ENCODE measurements at places on chromosomes 6 and 20.

- DNase-seq: no peak
Observed at GRCh38 chr20:49635166-49635565, 67.2 kb upstream of the PTGIS start.

GRCh38 chr20:23622839-23623343, 14.9 kb downstream of the CST3 start:
- DNase-seq: no peak

- no peak for DNase-seq
Observed at GRCh38 chr6:156617941-156618340, 159.2 kb upstream of the ARID1B start.

DNA sequence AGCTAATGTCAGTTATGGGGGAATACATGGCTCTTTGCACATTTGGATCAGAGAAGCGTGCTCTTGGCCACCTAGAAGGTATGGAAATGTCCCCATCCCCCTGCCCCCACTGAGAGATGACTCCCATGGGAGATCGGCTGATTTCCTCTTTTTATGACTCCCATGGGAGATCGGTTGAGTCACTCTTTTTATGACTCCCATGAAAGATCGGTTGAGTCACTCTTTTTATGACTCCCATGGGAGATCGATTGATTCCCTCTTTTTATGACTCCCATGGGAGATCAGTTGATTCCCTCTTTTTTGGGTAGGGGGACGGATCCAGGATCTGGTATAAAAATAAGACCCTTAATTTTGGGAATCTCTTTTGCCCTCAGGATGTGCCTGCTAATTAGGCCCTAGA, 10.3 kb upstream of the TAAR9 start:
- DNase-seq: no peak

DNA sequence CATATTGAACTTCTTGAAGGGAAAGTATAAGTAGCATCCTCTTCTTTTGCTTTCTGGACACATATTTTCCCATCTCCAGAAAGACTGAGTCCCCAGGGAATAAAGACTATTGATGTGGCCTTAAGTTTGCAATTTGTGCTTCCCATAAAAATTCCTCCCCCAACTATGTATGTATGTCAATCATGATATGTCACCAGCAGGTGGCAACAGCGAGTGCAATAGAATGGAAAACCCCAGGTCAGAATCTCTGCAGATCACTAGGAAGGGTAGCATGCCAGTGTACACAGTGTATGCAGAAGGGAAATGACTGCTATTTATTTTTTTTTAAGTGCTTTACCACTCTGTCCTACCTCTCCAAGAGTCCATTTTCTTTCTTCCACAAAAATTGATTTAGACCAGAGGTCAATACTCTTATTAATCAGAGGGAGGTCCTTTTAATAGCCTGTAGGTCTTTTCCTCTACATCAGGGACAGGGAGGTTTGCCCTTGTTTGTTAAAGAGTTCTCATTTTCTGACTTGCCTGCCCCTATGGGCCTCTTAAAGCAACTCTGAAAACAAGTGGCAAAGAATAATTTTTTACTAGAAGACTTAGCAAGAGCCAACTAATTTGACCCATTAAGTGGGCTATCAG, 61.4 kb downstream of the BMP2 start:
- peak; percentile 49 for DNase-seq

DNA sequence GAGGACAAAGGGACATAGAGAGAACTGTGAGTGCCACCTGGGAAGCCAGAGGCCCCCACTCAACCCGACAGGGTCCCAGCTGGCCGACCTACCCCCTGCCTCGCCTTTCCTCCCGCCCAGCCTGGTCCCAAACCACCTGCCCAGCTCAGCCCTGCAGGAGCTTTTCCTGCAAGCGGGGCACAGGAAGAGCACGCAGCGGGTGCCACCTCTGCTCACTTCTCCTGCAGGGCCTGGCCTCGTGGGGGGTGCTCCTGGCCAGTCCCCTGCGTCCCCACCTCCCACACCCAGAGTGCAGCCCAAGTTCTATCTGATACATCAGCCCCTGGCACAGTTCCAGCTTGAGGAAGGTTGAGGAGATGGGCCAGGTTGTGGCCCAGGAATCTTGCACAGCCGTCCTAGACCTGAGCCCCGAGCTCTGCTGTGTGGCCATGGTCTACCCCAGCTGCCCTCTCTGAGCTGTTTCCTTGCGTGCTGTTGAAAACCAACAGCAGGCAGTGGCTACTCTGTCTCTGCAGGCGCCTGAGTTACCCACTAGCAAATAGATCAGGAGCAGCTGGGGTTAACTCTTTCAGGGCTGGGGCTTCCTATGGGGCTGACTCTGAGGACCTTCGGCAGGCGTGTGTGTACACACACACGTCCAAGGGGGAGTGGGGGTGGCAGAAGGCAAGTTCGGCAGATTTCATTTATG, 1.7 kb downstream of the NECAB3 start:
- no peak for DNase-seq

GRCh38 chr6:4975506-4975905, 28.3 kb downstream of the RPP40 start:
- DNase-seq: no peak

DNA sequence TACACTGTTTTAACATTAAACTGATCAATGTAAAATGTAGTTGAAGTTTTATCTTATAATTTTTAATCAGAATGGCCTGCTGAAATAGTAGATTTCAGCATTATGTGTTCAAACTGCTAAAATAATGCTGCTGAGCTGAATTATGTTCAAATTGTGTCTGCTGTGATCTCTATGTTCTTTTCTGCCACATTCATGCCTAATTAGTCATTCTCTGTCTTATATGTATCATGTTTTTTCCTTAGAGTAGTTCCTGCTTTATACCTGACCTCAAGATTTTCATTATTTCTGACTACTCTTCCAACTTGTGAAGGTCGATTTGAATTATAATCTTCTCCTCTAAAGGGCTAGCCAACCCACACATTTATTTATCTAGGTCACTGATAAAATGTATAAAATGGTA, 476.7 kb upstream of the EPHA7 start:
- no peak for DNase-seq

- DNase-seq: no peak
Observed at GRCh38 chr6:84763003-84763885, 1.2 kb downstream of the TBX18 start.

DNA sequence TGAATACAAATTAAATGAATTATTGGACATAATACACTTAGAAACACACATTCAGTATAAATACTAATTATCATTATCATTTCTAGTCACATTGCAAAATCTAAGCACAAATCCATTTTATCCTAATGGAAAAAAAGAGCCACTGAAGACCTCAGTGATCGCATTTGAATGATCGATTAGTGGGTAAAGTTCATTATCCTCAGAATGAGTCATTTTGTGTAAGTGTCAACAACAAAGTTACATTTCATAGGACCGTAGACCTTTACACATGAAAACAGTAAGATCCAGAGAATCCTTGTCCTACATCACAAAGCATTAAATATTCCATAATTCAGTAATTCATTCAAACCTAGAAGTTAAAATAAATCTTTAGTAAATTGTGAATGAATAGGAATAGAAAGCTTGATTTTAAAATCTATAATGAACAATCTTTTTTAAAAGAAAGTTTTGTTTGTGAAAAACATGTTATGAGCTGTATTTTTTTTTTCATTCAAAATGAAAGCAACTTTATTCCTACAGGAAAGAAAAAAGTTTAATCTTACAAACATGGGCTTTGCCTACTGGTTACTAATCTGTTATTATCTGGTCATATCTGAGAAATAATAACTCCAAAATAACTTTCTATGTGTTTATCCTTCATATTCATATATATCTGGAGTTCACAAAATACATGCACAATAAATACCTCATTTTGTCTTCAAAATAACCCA, 33.7 kb downstream of the ROS1 start:
- no peak for DNase-seq

DNA sequence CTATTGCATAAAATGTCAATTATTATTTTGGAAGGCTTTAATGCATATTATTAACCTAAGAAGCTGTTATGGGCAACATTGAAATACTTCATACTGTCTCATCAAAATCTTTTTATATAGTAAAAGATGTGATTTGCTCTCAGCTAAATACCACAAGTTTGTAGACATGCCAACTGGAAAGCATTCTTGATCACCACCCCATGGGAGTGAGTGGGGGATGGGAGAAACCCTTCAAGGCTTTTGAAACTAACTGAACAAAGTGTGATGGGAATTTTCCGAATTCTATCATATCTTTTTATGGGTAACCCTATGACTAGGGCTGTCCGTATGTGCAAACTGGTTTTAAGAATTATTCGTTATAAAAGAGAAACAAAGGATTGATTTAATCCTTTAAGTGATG, 377.3 kb upstream of the JAG1 start:
- no peak for DNase-seq

GRCh38 chr6:33759887-33760629, 13.4 kb upstream of the IP6K3 start:
- no peak for DNase-seq

DNA sequence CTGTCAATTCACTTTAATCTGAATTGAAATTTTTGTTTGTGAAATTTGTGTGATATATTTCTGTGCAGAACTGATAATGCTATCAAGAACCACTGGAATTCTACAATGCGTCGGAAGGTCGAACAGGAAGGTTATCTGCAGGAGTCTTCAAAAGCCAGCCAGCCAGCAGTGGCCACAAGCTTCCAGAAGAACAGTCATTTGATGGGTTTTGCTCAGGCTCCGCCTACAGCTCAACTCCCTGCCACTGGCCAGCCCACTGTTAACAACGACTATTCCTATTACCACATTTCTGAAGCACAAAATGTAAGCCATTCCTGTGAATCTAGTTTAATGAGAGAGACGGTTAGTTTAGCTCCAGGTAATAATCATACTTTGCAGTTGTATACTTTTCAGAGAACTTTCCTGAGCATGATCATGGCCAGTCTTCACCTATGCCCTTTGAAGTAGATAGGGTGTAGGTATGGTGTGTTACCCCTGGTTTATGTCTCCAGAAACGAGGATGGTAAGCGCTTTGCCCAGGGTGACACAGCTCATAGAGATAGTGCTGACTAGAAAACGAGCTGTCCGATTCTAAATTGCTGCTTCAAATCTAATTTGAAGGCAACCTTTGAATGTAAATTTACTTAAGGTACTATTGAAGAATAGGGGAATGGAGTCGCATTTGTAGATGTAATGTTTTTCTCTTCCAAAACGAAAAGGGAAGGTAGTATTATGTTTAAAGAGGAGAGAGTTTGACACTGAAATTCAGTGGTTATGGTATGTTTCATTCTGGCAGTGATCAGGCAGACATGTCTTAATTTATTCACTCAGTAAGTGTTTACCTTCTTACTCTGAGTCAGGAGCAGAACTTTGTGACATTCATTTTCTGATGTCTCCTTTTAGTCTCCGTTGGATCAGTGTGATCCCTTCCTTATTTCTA, 11.4 kb downstream of the MYB start:
- no peak for DNase-seq

GRCh38 chr6:164533045-164533362, 776.4 kb downstream of the C6orf118 start:
- DNase-seq: no peak

DNA sequence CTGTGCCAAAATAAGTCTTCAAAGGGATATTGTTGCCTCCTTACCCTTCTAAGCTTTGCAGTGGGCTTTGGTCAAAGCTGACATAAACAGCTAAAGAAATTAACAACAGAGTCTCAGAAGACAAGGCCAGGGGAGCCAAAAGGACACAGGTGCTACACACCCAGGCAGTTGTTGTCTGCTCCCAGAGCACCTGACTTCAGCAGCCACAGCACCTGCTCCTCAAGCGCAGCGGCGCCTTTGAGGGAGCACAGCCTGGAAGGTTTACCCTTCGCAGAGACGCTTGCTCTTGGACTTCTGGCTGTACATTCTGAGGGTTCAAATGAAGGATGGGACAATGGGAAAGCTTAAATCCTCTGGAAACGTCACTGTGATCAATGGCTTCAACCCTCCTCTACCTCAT, 16.6 kb downstream of the B4GALT5 start:
- no peak for DNase-seq

GRCh38 chr6:52261229-52261628, 16.9 kb upstream of the IL17F start:
- no peak for DNase-seq

DNA sequence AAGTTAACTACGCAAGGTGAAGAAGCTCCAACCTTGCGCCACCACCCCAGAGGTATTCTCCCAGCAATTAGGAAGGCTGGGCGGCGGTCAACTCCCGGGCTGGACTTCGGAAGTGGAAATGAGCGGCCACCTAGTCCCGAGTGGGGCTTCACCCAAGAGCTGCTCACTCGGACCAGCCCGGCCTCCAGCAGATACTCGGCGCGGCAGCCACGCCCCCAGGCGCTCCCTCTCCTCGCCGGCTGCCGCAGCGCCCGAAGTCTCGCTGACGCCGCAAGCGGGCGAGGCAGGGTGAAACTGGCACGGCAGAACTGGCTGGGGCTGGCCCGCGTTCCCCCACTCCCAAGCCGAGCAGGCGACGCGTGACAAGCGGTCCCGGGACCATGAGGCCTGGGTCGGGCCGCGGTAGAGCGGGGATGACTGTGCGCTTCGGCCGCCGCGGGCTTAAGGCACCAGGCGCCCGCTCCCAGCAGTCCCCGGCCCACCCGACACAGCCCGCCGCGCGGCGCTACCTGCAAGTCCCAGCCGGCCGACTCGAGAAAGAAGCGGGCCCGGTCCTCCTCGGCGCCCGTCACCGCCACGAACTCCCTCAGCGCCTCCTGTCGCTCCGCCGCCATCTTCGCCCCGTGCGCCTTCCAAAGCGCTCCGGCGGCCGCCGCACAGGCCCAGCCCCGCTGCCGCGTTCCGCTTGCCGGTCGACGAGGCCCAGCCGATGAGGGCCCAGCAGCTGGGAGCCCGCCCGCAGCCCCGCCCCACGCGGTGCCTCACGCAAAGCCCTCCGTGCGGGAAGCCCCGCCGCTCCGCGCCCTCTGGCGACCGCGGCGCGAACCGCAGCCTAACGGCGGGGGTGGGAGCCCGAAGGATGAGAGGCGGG, at the start of gene NSFL1C:
TSS of gene NSFL1C (minus strand) at position 639 of the 871 bp plus-strand sequence. CDS start at position 614, 25 bp downstream.
- DNase-seq: peak; percentile 98

DNA sequence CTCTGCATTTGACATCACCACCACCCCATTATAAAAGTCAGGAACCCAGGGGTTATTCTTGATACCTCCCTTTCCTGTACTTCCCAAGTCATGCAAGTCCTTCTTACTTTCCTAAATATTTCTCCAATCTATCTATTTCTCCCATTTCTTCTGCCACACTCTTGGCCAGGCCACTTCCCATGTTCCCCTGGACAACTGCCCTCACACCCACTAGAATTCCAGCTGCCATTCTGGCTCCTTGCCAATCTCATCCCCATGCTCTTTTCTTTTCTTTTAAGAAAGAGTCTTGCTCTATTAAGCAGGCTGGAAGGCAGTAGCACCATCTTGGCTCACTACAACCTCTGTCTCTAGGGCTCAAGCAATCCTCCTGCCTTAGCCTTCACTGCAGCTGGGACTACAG, 15.2 kb downstream of the DEFB132 start:
- DNase-seq: no peak

- DNase-seq: no peak
Observed at GRCh38 chr6:149701714-149702113, 16.2 kb downstream of the LATS1 start.
